ENCODE measurements at places on chromosomes 2 and 18.

GRCh38 chr2:166825914-166826313, 62.4 kb upstream of the XIRP2 start:
- no peak for DNase-seq

GRCh38 chr2:56128235-56128634, 55.6 kb upstream of the CCDC85A start:
- DNase-seq: no peak

GRCh38 chr18:50636366-50637057, 76.6 kb downstream of the MAPK4 start:
- DNase-seq: no peak

DNA sequence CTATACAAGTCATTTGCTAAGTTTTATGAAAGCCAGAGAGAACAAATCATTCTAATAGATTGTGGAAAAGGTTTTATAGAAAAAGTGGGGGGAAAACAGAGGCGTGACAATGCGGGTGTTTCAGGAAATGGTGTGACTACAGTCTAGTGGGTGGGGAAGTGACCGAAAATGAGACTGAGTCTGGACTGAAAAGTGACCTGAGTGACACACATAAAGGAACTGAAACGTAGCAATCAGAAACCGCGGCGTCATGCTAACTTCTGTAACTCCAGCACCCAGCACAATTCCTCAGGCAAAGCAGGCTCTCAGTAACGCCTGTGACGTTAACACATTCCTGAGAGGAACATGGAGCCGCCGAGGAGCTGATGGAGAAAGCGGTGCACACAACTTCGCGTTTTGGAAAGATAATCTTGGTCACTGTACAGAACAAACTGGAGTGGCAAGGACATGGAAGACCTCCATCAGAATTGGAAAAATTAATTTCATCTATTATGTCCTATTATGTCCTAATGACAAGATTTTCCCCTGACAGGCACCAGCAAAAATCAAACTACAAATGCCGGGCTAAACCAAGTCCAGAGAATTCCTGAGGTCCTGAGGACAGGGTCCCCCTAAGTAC, 1.4 kb upstream of the CD226 start:
- DNase-seq: no peak

DNA sequence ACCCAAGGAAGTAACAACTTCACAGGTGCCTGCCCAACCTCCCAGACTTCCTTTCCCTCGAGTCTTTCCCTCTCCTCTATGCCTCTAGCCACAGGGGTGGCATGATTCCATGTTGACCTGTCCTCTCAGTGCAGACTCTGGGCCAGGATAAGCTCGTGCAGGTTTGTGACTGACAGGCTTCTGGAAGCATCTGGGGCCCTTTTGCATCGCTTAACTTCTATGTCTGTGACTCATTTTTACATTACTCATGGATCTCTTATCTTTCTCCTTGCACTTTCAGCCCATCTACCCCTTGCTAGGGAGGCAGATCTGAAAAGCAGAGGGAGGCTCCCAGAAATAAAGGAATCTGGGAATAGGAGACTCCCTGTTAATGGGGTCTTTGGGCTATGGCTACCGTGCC, 98.5 kb upstream of the RIOK3 start:
- DNase-seq: no peak

- DNase-seq: no peak
Measured at GRCh38 chr2:197847651-197848401, 43.4 kb downstream of the PLCL1 start.

GRCh38 chr2:236642125-236642524, 72.5 kb downstream of the ACKR3 start:
- no peak for DNase-seq

GRCh38 chr2:66515743-66516142, 80.8 kb downstream of the MEIS1 start:
- no peak for DNase-seq

DNA sequence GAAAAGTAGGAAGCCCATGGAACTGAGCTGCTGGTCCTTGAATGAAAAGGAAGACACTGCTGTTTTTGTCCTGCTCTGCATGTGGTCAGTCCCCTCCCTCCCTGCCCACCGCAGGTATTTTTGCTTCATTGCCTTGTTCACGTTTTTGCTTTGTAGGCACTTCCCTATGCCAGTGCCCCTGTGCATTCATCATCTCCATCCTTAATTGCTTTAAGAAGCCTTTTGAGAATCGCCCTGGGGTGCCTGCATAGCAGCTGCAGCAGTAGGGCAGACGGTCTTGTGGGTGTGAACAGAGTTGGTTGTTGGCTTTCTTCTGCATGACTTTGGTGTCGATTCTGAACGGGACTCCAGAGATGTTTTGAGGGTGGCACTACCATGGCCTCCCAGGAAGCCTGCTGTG, 97.0 kb downstream of the CABLES1 start:
- no peak for DNase-seq

DNA sequence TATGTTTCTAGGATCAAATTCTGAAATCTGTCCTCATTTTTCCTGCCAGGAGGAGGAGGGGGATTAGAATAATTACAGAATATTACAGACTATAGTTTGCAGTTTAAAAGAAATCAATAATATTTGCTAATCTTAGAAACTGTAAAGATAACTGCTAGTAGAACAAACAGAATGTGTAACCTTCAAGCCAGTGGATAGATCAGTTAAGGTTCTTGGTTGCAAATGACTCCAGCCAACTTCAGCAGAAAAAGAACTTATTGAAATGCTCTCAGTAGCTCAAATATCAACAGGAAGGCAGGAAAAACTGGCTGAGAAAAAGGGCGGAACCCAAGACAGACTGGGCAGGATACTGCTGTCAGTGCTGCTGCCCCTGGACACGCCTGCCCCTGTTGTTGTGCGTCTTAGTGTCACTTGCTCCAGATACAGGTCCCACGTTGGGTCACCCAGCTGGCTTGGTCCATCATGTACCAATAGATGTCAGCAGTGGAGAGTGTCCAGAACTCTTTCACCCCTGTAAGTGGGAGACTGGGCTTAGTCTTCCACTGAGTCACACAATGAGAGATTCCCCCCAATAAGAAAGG, 10.2 kb downstream of the NMUR1 start:
- DNase-seq: no peak

DNA sequence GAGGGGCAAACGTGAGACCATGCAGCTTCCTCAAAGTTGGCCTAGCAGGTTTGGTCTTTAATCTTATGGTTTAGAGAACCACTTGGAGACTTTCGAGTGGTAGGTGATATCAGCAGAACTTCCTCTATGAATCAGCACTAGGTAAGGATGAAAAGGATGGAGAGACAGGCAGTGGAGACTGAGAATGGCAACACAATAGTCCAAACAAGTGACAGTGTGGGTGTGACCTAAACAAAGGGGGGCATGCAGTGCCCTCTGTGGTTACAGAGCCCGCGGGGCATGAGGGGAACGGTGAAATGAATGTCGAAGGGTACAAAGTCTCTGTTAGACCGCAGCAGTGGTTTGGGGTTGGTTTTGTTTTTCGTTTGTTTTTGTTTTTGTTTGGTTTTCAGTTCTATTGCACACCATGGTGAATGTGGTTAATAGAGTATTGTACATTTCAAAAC, 143.9 kb downstream of the L3MBTL4 start:
- no peak for DNase-seq

DNA sequence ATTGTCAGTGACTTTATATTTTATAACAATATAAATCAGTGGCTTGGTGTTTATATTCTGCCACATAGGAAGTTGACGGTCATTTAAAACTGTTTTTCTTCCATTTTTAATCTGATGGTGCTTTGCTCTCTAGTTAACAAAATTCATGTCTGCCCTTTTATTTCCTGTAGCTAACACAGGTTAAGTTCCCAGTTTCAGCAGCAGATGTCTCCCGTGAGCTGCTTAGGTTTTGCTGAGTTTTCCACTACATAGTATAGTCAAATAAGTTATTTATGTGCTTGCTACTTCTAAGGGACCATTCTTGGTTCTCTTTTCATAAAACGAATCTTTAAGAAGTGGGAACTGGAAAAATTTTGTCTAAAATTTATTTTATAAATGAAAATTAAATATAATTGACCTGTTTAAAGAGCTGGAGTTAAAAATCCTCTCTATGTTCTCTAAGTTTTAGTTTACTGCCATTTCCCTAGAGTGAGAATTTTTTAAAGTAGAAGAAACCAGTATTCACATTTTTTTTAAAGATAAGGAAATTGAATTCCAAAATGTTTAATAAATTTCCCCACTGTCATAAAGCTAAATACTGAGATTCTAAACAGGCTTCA, 20.6 kb downstream of the HTR2B start:
- no peak for DNase-seq

Measured in NCI-H1105 (cell line).